ENCODE measurements at places on chromosomes 2 and 18. TPM values are rescaled to one million over a fixed set of nuclear protein-coding genes. Genes with fewer than 3 reads are reported as not detected.

TMEM18 gene
- total RNA-seq = 29.1 TPM

TMEM17 gene
- 2.5 TPM for total RNA-seq

PCARE gene
- total RNA-seq = not detected

VIL1 gene
- total RNA-seq = not detected

PPM1G gene
- total RNA-seq = 120 TPM

RAB6C gene
- total RNA-seq = not detected

NEURL3 gene
- not detected for total RNA-seq

THSD7B gene
- not detected for total RNA-seq

SCN9A gene
- 1.1 TPM for total RNA-seq

CHRND gene
- total RNA-seq = 7.1 TPM

CAPN14 gene
- total RNA-seq = under 0.01 TPM

IL1F10 gene
- total RNA-seq = not detected

SULT1C4 gene
- total RNA-seq = not detected

DYNAP gene
- total RNA-seq = not detected

RGPD4 gene
- total RNA-seq = not detected

KIAA2012 gene
- total RNA-seq = not detected

CRYGD gene
- total RNA-seq = not detected

TUBA4B gene
- not detected for total RNA-seq

MEIS1 gene
- 3.3 TPM for total RNA-seq

CFAP53 gene
- total RNA-seq = not detected

TDRD15 gene
- not detected for total RNA-seq

MALL gene
- total RNA-seq = not detected

ZSWIM2 gene
- total RNA-seq = 0.06 TPM

MFSD2B gene
- 0.51 TPM for total RNA-seq

RIT2 gene
- total RNA-seq = not detected

TMEM214 gene
- total RNA-seq = 61.4 TPM

DNAJC5G gene
- total RNA-seq = not detected

RNF144A gene
- total RNA-seq = 0.06 TPM

SLC4A3 gene
- 2.9 TPM for total RNA-seq

UGT1A10 gene
- not detected for total RNA-seq

DOK6 gene
- not detected for total RNA-seq

SALL3 gene
- not detected for total RNA-seq

SIX3 gene
- total RNA-seq = not detected
